ENCODE measurements at places on chromosomes 6 and 20.

DNA sequence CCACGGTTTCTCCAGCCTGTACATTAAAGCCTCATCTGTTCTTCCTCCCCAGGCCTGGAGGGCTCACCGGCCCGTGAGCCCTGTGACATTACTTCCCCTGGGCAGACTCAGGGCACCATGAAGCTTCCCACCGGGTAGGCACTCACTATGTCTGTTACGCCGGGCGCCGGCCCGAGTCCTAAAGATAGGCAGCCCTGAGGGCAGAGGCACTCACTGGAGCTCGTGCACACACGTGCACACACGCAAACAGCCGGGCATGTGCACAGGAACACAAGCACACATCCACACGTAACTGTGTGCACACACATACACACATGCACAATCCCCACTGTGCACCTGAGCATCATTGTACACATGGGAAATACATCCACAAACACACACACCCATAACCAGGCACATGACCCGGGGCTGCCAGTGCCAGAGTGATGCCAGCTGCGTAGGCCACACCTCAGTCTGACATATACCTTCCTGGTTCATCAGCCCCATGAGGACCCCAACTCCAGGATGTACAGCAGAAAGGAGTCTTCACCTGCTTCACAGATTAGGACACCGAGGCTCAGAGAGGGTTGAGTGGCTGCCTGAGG is 83.7 kb downstream of the YTHDF1 start:
- no peak for DNase-seq

GRCh38 chr6:55282115-55282514 is 45.2 kb upstream of the GFRAL start:
- no peak for DNase-seq

GRCh38 chr20:35952480-35953386 is 1.6 kb downstream of the SCAND1 start:
- DNase-seq = no peak

GRCh38 chr6:3891883-3892282 is 42.7 kb downstream of the FAM50B start:
- no peak for DNase-seq

- DNase-seq = no peak
These were observed 4.9 kb downstream of the FRS3 start for GRCh38 chr6:41774841-41775240.

- no peak for DNase-seq
These were observed 22.9 kb upstream of the TCFL5 start for GRCh38 chr20:62884556-62884955.

DNA sequence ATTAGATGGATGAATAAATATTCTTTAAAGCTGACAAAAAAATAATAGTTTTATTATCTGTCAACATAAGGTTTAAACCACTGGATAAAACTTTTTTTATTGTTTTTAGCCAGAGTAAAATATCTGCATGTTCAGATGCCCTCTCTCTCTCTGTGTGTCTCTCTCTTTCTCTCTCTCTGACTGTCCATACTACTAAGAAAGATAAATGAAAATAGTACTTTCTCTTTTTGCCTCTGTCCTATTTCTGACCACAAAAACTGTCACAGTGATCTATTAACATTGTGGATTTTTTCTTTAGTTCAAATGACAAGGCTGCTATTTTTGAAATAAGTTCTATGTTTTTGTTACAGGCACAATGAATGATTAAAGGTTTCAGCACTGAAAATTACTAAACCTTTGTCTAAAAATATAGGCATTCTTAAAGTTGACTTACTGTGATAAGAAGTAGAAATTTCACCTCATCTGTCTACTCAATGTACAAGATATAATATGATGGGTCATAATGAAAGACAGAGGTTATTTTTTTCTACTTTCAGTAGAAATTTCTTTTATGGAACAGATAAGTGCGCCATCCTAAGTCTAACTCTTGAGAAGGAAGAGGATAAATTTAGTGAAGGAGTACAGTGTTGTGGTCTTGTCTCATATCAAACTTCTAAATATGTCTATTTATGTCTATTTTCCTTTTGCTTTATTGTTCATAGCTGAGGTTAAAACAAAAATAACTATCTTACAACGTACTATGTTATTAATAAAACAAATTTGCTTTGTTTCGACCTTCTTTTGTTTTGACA is 341.9 kb upstream of the EYS start:
- DNase-seq = no peak

- no peak for DNase-seq
These were observed 194.7 kb upstream of the RREB1 start for GRCh38 chr6:6912817-6913744.

DNA sequence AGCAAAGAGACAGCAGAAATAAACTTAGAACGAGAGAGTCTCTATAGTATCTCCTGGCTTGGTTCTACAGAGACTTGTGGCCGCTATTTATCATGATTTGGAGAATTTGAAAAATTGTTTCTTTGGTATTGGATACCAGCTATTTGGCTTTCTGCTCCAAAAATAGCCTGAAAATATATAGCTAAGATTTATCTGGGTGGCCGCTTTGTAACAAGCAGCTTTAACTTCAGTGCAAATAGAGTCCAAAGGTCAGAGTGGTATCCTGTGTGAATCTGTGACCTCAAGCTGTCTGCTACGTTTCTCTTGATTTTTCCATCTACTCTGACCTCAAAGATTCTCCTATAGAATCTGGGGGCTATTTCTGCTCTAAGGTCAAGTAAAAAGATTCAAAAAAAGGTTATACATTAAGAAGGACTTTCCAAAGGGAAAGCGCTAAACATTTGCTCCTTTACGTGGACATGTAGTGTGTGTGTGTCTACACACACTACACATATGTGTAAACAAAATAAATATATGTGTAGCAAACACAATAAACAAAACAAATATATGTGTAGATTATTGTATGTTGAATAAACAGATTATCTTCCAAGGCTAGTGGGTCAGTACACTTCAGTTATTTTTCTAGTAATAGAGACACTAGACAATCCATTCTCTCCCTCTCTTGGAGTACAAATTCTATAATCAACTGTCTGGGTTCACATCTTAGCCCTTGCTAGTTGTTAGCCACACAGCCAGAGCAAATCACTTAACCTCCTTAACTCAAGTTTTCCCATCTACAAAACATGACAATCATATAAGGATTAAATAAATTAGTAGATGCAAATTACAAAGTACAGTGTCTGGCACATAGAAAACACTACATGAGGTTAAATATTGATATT is 40.8 kb downstream of the CHD6 start:
- no peak for DNase-seq

GRCh38 chr6:17638212-17638715 is 38.2 kb downstream of the FAM8A1 start:
- no peak for DNase-seq

DNA sequence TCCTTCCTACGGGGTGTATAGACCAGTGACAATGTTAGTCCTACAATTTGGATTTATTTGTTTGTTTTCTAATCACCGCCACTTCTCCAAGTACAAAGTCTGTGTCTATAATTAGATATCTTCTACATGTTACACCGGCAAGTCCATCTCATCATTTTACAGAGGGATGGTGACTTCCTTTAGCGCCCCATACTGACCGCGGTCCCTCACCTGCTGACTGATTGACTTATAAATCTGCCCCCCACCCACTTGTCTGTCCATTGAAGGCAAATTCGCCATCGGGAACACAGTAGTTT is 8.9 kb upstream of the NR2E1 start:
- DNase-seq = no peak

DNA sequence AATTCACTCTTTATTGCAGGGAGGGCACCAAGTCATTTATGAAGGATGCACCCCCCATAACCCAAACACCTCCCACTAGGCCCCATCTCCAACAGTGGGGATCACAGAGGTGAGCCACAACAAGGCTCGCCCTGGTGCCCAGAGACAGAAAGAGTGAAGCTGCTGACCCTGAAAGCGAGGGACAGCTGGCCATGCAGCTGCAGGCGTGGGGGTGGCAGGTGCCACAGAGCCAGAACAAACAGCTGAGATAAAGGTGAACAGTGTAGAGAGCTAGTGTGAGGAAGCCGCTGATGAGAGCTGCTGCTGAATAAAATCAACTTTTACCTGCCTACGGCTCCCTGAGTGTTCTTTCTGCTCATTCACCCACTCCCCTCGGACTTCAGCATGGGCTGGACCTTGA is 18.8 kb upstream of the RGS17 start:
- no peak for DNase-seq

DNA sequence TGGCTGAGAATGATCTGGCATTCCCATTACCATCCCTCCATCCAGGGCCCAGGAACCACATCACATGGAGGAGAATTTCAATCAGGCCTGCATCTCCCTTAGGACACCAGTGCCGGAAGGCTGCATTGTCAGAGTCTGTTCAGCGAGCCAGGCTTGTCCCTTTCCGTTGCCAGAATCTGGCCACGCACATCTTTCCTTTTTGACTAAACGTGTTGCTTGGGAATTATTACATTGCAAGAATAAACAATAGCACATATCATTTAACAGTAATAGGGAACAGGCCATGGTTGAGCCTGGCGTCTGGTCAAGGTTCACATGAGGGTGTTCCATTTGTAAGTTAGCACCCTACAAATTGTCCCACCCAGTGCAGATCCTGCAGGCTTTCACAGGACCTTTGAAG is 42.8 kb downstream of the SOBP start:
- DNase-seq = no peak

GRCh38 chr20:34549291-34549928 is 9.1 kb upstream of the MAP1LC3A start:
- no peak for DNase-seq

DNA sequence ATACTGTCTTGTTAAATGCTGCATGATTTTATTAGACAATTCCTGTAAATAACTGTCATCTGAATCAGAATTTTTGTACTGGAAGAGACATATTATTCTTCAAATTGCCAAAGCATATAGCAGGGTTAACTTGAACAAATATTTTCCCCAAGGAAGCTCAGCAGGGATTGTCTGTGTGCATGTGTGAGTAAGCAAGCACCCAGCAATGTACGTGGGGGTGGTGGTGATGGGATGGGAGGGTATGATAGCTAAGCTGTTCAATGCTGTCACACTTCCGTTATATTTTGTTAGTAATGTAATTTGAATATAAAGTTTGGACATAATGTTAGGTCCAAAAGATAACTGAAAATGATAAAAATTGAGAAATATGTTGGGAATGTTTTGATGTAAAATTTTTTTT is 118.1 kb downstream of the MYB start:
- DNase-seq = no peak

GRCh38 chr6:169529931-169530751 is 171.7 kb downstream of the WDR27 start:
- DNase-seq = no peak

DNA sequence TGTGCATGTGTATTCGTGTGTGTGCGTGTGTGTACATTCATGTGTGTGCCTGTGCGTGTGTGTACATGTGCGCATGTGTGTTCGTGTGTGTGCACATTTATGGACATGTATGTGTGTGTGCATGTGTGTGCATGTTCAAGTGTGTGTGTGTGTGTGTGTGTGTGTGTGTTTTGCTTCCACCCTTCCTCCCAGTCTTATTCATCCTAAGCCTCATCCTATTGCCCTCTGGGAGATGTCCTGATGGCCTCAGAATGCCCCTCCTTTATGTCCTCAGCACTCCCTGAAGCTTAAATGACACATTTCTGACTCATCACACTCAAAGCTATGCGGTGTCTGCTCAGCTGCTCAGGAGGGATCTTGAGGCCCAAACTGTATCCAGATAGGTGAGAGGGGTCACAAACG is 76.6 kb upstream of the CCDC167 start:
- DNase-seq = no peak

DNA sequence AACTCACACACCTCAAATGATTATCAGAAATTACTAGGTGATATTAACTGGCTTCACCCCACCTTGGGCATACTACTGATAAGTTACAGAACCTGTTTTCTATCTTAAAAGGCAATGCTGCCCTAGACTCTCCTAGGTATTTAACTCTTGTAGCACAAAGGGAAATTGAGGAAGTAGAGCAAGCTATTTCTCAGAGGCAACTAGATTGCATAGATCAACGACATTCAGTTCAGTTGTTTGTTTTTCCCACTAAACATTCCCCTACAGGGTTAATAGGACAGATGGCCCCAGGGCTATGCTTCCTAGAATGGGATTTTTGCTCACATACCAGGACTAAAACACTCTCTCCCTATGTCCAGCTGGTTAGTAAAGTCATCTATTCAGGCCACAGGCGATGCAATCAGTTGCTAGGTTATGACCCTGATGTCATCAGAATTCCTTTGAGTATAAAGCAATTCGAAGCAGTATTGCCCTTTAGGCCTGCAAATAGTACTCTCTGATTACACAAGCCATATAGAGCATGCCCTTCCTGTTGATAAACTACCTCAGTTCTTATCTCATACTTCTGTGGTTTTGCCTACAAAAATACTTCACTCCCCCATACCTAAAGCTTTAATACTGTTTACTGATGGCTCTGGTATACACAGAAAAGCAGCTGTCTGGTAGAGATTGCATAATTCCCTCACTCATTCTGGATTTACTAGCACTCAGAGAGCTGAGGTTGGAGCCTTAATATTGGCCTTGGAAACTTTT is 67.4 kb upstream of the ASCC3 start:
- no peak for DNase-seq

DNA sequence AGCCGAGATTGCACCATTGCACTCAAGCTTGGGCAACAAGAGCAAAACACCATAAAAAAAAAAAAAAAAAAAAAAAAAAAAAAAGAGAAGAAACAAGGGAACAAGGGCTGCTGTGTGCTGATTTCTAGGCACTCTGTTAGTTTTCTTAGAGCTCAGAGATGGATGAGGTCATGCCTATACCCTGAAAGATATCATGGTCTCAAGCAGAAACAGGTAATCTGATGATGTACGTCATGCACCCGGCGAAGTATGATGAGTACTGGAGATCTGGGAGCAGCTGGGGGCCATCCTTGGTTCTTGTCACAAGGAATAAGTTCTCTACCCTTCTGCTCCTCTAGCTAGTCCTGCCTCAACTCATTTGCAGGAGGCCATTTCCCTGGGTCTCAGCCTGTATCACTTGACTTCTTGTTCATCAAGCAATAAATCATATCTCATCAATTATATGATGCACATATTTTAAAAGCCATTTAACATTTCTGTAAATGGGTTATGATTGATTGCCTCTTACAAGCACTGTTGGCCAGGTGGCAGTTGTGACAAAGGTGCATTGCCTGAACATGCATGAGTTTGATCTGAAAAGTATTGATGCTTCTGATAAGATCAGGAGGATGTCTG is 517.2 kb downstream of the DHX35 start:
- no peak for DNase-seq

DNA sequence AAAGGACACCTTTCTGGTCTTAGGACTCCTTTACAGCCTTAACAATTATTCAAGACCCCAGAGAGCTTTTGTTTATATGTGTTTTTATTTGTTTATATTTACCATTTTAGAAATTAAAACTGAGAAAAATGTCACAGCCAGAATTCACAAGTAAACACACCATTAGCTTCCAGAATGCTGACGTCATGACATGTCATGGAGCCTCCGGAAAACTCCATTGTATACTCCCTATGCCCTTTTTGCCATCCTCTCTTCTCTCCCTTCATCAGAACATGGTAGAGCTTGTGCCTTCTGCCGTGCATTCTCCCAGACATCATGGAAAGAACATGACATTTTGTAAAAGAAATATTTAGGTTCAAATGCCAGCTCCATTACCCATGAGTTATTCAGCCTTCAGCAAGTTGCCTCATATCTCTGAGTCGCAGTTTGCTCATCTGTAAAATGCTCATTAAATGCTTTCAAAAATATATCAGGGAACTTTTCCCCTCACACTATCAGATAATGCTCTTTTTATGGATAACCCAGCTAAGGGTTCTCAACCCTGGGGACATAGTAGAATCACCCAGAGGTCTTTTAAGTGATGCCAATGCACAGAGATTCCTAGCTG is 27.8 kb downstream of the TNFAIP3 start:
- DNase-seq = no peak
